ENCODE measurements at places on chromosomes 1 and 21. TPM values are rescaled to one million over a fixed set of nuclear protein-coding genes. Genes with fewer than 3 reads are reported as not detected.

DNA sequence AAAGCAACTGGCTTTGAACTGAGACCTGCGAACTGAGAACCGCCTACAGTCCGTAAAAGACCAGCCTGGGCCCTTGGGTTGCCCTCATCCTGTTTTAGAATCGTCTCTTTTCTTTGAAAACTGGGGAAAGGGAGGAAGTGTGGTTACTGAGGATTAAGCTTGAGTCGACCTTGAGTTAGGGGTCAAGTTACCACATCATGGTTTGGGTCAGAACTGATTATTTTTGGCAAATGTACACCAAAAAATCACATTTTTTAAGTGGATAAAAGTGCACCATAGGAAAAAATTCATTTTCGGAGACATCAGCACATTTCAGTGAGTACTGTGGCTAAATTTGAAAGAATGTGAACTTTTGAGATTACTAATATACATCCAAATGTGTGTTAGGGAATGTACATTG lies 76.9 kb upstream of the KAZN start:
- H3K4me1 ChIP-seq, result no peaks in the 10 kb centered on the region
- no peak for DNase-seq
- no peaks in the 10 kb centered on the region for H3K36me3 ChIP-seq
- H3K4me3 ChIP-seq, result no peak overlapping the region
- H3K27ac ChIP-seq, result no peak overlapping the region

DNA sequence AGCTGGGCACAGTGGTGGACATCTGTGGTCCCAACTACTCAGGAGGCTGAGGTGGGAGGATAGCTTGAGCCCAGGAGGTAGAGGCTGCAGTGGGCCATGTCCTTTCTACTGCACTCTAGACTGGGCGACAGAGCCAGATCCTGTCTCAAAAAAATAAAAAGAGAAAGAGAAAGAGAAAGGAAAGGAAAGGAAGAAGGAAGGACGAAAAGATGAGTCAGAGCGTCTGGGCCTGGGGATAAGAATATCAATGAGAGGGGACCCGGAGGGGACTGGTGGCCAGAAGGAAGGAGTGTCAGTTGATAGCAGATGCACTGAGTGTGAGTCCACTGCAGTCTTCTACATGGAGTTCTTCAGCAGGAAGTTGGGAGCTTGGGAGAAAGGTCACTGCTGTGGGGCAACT lies 75.6 kb downstream of the SYT6 start:
- H3K4me1 ChIP-seq, result peaks cover 5% of the 10 kb centered on the region
- no peaks in the 10 kb centered on the region for H3K36me3 ChIP-seq
- H3K4me3 ChIP-seq, result no peak overlapping the region
- peaks cover 4% of the 10 kb centered on the region for H3K27me3 ChIP-seq
- no peak overlapping the region for H3K27ac ChIP-seq

The ARTN gene
- total RNA-seq, result 0.43 TPM

DNA sequence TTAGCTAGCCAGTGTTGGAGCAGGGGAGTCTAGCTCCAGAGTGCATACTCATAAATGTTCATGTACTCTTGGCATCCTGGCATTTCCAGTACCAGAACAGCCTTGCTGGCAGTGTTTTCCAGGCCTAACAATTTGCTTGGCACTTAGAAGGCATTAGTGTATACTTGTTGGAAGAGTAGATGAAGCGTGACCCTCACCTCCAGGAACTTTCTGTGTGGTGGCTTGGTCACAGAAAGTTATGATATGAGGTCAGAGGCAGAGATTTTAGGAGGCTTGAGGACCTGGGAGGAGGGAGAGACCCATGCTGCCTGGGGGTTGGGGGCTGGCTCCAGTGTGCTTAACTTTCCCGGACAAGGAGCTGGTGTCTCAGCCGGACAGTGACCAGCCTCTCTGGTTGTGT lies 52.7 kb upstream of the GCLM start:
- no peak for DNase-seq
- no peaks in the 10 kb centered on the region for H3K4me1 ChIP-seq
- H3K27me3 ChIP-seq, result peaks cover 3% of the 10 kb centered on the region
- H3K27ac ChIP-seq, result no peak overlapping the region
- H3K4me3 ChIP-seq, result no peak overlapping the region
- no peaks in the 10 kb centered on the region for H3K36me3 ChIP-seq

DNA sequence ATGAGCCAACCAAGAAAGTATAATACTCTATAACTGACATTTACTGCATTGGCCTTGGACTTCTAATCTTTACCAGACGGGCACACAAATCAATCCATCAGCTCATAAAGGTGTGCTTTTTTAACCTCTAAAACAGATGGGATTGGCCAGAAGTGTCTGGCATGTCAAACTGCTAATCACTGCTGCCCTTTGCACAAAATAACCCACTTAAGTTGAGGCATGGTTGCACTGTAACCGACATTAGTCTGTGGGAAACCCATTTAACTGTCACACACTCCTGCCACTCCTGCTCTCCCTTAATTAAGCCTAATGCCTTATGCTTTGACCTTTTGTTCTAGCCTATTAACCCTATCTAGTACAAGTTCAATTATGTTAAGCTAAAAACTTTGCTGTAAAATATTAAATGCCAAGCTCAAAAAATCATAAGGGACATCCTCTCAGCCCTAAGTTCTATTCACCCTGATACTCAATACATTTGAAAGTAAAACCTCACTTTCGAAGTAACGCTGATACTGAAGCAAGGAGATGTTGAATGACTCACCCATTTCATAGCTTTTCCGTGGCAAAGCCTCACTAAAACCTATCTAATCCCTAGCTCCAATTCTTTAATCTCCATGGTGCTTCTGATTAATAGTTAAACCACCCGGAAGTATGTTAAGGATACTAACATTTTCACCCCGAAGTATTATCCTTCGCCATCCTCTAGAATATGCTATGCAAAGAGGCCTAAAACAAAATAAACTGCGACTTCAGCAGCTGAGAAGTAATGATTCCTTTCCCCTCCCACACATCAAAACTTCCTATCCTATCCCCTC lies 12.9 kb downstream of the NRIP1 start:
- peaks cover 2% of the 10 kb centered on the region for H3K36me3 ChIP-seq
- no peaks in the 10 kb centered on the region for H3K27me3 ChIP-seq
- peaks cover 48% of the 10 kb centered on the region for H3K4me1 ChIP-seq
- peak overlapping the region; percentile 76 for H3K4me3 ChIP-seq

DNA sequence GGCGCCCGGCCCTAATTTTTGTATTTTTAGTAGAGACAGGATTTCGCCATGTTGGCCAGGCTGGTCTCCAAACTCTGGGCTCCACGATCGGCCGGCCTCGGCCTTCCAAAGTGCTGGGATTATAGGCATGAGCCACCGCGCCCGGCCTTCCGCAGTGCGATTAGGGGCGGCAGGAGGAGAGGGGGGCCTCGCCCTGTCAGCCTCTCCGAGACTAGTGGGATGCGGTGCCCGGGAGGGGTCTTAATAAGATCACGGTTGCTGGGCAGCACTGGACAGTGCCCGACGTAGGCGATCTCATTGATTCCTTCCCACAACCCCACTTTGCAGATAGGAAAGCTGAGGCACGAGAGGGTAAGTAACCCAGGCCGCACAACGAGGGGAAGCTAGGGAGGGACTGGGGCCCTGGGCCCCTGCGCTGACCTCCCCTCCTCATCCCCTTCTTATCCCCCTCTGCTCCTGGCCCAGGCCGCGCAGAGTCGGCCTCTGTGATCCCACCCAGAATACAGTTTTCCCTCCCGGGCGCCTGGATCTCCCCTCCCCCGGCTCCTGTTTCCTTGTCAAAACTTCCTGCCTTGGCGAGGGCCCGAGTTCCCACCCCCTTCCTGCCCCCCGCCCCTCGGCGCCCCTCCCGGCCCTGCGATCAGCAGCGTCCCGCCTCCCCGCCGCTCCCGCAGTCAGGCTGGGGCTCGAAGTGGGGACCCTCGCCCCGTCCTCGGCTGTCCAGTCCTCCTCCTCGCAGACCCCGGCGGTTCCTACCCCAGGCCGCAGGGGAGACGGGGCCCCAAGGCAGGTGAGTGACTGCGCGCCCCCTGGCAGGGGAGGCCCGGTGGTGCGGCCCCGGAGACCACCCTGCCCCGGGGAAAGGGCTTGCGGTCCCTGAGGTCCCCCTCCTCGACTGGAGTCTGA lies at the start of gene PEAR1:
Gene PEAR1, plus strand, starts transcription at position 671 of the 906 bp plus-strand sequence. CDS start 10,209 bp downstream, outside the sequence.
- peak within 1 kb of the TSS; percentile 66 for H3K4me3 ChIP-seq
- no peaks in the 10 kb centered on the region for H3K36me3 ChIP-seq
- peaks cover 39% of the 10 kb centered on the region for H3K27me3 ChIP-seq
- H3K27ac ChIP-seq, result no peak within 1 kb of the TSS
- no peak for DNase-seq

- peak overlapping the region; percentile 16 for H3K27ac ChIP-seq
- peaks cover 2% of the 10 kb centered on the region for H3K36me3 ChIP-seq
- H3K4me3 ChIP-seq, result no peak overlapping the region
- H3K27me3 ChIP-seq, result peaks cover 8% of the 10 kb centered on the region
Observed at GRCh38 chr1:150551051-150551783, 2.0 kb downstream of the ADAMTSL4 start.

DNA sequence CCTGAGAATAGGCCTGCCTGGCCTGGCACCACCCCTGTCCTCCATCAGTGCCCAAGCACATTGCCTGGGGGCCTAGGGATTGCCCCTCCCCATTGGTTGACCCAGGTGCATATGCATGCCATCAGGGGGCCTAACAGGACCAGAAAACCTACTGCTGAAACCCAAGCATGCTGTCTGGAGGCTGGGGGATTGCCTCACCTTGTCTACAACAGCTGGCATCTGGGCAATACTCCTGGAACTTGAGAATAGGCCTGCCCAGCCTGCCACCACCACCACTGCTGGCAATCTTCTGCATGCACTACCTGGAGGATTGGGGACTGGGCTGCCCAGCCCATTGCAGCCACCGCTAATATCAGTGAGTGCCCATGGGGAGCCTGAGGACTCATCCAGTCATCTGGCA lies 56.1 kb upstream of the BCL10 start:
- peaks cover 1% of the 10 kb centered on the region for H3K36me3 ChIP-seq
- H3K27me3 ChIP-seq, result peaks cover 48% of the 10 kb centered on the region
- no peak for DNase-seq
- H3K27ac ChIP-seq, result no peak overlapping the region

DNA sequence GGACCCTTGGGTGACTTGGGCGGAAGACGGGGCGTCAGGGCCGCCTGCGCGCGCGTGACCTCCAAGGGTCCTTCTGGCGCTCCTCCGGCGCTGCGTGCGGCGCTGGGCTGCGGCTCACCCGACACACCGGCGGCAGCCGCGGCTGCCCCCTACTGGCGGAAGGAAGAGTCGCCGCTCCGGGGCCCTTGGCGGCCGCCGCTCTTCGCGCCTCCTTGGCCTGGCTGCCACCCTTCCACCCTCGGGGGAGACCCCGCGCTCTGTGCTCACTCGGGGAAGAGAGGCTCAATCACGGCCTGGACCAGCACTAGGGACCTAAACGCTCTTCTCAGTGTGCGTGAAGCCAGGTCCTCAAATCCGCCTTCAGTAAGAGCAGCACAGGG lies 89.7 kb downstream of the DMRTA2 start:
- DNase-seq, result peak; percentile 83
- H3K4me3 ChIP-seq, result peak overlapping the region; percentile 64
- peaks cover 36% of the 10 kb centered on the region for H3K27me3 ChIP-seq
- H3K36me3 ChIP-seq, result no peaks in the 10 kb centered on the region

All from activated CD4-positive, alpha-beta T cell treated with anti-CD3 and anti-CD28 coated beads, Interleukin-2, amount 10 ng/mL, durations not matched to agents 24 days and 14 days (primary cell).